ENCODE measurements at places on chromosomes 3 and 15.

DNA sequence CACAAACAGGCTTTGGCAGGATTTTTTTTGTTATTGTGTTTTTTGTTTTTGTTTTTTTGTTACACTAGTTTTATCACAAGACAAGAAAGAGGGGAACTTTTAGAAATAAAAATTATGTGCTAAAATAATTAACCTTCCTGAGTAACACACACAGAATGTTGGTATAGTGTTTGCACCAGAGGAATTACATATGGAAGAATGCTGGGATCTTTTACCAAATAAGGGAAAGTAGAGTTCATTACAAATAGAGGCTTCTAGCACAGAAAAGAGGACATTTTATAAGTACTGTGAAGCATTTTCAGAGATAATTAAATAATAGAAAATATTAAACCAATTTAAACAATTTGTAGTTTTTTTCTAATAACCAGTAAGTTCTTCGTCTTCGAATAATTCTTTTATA is 116.0 kb downstream of the IGF1R start:
- peak; percentile 40 for DNase-seq

- peak; percentile 52 for DNase-seq
Measured at GRCh38 chr15:57732526-57733331, 26.2 kb downstream of the POLR2M start.

DNA sequence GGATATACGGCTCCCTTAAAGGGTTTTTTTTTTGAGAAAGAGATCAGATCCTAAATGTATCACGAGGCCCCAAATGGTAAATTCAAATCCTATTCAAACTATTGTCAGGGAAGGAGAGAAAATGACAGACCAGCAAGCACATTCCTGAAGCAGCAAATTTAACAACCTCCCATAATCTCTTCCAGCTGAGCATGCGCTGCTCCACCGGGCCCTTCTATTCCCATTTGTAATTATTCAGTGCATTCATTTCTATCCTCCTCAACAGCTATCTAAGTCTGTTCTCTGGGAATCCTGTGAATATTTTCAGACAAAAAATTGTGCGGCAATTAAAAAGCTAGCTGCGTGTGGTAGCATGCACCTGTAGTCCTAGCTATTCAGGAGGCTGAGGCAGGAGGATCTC is 43.2 kb downstream of the MAGI1 start:
- DNase-seq: no peak

DNA sequence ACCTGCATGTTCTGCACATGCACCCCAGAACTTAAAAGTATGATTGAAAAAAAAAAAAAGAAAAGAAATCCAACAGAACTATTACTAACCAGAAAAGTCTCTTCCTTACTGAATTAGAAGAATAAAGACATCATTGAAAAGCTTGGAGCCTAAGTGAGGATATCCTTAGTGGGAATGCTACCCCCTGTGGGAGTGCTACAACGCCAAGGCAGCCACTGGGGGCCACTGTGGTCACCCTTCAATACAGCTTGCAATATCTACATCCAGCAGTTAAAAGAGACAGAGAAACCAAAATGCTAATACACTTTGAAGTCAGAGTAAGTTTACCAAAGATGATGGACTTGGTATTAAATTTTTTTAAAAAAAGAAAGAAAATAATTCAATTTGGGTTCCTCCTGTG is 292.0 kb downstream of the PLCL2 start:
- DNase-seq: no peak

- DNase-seq: peak; percentile 26
Measured at GRCh38 chr3:116444819-116445310, 422 bp downstream of the LSAMP start.

DNA sequence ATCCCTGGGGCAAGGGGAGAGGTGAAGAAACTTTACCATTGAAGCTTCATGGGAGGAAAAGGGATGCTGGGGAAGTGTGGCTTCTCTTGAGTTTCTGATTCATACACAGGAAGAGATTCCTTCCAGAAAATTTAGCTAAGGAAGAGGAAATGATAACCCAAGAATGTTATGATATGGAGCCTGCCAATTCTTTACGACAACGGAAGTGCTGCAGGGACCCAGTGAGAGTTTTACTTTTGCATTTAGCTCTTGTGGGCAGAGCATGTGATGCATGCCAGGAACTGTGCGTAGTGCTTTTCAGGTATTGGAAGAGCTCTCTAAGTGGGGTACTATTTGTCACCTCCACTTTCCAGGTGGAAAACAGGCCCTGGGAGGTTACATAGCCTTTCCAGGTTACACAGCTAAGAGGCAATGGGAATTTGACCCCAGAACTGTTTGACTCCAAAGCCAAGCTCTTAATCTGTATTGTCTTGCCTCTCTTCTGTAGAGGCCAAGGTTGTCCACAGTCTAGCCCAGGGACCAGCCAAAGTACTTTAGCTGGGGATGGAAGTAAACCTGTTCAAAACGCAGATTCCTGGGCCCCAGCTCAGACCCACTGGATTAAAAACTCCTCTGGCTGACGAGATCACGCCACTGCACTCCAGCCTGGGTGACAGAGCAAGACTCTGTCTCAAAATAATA is 23.0 kb downstream of the CMTM7 start:
- peak; percentile 61 for DNase-seq

DNA sequence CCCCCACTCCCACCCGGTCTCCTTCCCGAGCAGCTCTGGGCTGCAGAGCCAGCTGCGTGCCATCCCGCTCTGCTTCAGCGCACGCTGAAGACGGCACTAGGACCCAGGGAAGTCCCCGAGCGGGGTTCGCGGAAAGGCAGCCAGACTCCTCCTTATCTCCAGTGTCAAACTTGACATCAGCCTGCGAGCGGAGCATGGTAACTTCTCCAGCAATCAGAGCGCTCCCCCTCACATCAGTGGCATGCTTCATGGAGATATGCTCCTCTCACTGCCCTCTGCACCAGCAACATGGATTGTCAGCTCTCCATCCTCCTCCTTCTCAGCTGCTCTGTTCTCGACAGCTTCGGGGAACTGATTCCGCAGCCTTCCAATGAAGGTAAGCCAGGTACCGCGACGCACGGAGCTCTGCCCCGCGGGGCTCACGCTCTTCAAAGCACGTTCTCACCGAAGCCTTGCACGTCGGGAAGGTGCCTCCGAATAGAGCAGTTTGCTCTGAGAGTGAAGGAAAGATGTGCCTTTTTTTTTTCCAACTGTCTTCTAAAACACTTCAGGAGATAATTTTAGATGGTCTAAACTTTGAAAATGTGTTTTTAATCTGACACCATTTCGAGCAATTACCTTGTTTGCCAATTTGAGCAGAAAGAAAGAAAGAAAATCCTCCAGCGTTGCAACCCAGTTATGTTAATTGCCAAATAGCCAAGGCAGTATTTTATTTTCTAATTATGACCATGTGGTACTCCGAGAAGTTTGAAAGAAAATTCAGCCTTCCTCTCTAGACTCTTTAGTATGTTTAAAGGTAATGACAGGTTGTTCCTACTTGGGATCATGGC is at the start of gene EPHA3:
EPHA3 (plus strand) TSS at position 161 of the 830 bp plus-strand sequence; CDS start at position 289, 128 bp downstream.
- peak; percentile 77 for DNase-seq

GRCh38 chr3:82410366-82410765 is 648.9 kb upstream of the GBE1 start:
- no peak for DNase-seq

DNA sequence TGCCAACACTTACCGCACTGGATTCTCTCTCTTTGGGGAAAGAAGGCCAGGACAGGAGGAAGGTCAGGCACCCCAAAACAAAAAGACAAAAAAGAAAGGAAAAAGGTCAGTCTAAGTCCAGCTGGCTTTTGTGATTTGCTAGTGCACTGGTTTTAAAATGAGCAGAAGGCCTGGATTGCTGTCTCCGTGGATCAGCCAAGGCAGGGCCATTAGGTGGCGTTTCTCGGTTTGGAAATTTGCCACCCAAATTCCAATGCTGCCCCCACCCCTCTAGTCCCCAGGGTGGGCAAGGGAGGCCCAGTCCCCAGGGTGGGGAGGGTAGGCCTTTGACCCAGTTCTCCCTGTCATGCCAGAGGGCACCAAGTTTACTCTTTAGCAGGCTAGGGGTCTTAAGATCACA is 33.3 kb downstream of the TLE3 start:
- no peak for DNase-seq

DNA sequence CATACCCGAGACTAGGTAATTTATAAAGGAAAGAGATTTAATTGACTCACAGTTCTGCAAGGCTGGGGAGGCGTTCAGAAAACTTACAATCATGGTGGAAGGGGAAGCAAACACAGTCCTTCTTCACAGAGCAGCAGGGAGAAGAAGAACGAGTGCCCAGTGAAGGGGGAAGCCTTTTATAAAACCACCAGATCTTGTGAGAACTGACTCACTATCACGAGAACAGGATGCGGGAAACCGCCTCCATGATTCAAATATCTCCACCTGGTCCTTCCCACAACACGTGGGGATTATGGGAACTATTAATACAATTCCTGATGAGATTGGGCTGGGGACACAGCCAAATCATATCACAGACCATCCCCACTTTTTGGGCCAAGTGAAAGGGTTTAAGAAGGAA is 58.8 kb upstream of the CTXND1 start:
- DNase-seq: no peak

GRCh38 chr15:50251638-50252182 is 13.8 kb downstream of the HDC start:
- no peak for DNase-seq

DNA sequence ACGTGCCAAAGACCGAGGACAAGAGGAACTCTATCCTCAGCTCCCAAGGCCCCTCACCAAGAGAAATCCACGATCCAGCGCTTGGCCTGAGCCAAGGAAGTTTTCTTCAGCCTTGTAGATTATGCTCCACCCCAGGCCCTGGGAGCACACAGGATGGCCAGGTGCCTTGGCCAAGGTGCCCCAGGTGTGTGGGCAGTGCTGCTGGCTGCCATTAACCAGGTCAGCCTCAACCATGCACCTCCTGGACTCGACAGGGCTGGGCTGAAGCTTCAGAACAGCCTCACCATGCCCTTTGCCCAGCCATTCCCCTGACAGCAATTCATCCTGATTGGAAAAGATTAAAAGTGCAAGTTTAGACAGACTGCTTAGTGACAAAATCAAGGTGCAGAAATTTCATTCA is 10.9 kb upstream of the MESP1 start:
- no peak for DNase-seq

DNA sequence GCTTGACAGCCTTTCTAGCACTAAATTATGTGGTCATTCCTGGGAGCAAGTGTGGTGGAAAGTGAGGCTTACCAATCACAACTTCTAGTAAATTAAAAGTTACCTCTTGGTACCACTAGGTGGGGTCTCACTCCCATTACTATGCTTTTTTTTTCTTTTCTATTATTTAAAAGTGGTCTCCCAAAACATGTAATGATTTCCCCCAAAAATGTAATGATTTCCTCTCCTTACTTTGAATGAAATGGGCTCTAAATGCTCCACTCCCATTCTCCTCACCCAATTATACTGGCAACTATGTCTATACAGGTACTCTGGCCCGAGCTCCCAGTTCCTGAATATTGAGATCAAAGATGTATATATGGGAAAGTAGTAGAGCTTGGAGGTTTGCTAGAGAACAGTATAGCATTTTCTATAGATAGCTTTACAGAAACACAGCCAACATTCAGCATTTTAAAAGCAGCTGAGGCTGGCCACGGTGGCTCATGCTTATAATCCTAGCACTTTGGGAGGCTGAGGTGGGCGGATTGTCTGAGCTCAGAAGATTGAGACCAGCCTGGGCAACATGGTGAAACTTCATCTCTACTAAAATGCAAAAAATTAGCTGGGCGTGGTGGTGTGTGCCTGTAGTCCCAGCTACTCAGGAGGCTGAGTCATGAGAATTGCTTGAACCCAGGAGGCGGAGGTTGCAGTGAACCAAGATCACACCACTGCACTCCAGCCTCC is 70.9 kb downstream of the DCUN1D1 start:
- no peak for DNase-seq

GRCh38 chr15:22954326-22954725 is 25.8 kb downstream of the CYFIP1 start:
- no peak for DNase-seq

DNA sequence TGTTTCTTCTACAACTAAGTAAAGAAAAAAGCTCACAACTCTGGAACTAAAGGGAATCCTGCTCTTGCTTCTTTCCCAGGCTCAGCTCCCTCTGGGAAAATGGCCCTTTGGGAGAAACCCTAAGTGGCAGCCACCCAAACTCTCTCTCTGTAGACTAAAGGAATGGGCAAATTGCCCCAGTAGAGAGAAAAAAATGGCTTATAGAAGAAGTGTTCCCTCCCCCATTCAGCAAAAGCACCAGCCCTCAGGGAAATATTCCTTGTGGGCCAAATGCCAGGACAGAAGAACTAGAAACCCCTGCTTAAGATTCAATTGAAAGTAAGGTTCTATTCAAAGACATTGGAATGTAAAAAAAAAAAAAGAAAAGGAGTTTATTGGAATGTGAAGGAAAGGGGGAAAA is 603.7 kb upstream of the ALCAM start:
- DNase-seq: peak; percentile 88

DNA sequence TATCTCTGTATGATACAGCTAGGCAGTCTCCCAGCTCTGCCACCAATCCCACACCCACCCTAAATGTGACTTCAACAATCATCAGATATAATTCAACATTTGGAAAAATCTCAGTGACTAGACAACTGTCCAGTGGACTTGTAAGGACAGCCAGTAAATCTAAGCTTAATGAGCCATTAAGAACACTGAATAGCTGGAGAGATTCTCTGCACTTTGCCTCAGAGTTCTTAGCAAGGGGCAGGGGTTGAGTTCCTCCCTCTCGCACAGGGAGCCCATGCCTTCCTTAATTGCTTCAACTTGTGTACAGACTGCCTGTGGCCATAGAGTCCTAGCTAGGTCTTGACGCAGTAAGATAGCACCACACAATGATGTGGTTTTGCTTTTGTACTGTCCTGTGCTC is 15.6 kb downstream of the MEX3B start:
- DNase-seq: no peak

DNA sequence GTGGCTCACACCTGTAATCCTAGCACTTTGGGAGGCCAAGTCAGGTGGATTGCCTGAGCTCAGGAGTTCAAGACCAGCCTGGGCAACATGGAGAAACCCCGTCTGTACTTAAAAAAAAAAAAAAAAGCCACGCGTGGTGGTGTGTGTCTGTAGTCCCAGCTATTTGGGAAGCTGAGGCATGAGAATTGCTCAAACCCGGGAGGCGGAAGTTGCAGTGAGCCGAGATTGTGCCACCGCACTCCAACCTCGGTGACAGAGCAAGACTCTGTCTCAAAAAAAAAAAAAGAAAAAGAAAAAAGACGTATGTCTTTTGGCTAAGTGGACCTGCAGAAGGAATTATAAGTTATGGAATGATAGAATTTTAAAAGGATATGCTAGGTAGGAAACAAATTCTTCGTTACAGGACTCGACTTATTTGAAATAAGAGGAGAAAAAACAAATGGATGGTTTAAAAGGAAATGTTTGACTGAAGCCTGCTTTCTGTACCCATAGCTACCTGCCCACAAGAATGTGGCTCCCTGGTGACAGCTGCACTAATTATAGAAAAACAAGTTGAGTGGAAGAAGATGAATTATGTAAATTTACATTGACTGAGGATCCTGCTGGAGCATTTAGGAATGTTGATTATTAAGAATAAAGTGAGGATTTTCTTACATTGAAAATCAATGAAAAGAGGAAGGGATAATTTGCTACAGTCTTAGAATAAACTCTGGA is 36.0 kb upstream of the SKIL start:
- DNase-seq: peak; percentile 24

GRCh38 chr3:166296179-166296783 is 459.1 kb upstream of the BCHE start:
- DNase-seq: no peak

GRCh38 chr3:58683466-58683865 is 16.9 kb upstream of the FAM3D start:
- peak; percentile 59 for DNase-seq

Measured in fibroblast of skin of right biceps (primary cell).